ENCODE measurements at places on chromosomes 12 and 14.

GRCh38 chr12:103169-103981 is 36.8 kb downstream of the IQSEC3 start:
- DNase-seq = no peak

- no peak for DNase-seq
These were observed 209.6 kb downstream of the FSCB start for GRCh38 chr14:44297437-44297836.

GRCh38 chr12:10749700-10750384 is 26.7 kb upstream of the YBX3 start:
- DNase-seq = peak; percentile 90

- peak; percentile 87 for DNase-seq
These were observed 143.7 kb upstream of the FRMD6 start for GRCh38 chr14:51507906-51508511.

- DNase-seq = no peak
These were observed 61.2 kb downstream of the SLC38A1 start for GRCh38 chr12:46207644-46208043.

DNA sequence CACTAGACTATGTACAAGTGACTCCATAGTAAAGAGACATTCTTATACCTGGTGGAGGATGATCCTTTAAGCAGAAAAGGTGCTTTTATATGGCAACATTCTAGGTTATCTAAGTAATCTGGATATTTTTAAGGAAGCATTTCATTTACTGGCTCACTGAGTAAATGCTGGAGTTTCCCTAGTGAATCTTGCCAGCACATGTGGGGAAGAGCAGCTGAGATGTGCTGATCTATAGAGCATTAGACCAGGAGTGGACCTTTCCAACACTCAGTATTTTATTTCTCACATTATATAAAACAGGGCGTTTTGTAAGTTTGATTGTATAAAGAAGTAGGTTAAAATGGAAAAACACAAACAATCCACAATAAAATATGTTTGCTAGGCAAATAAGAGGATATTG is 478.5 kb downstream of the ATP23 start:
- no peak for DNase-seq

DNA sequence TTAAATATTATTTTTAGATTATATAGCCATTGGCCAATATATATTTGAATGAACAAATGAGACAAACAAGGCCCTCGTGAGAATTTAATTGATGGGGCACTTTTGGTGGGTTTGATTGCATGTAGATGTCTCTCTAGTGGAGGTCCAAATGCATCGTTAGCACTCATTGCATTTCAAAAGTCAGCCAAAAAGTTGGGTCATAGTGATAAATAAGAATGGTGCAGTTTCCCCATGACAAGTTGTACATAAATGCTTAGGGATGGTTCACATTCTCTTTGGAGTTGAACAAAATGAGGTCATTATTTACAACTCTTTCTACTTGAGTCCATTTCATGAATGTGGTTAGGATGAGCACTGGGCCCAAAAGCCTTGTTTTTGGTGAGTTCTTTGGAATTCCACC is 1.0 kb downstream of the BEST3 start:
- no peak for DNase-seq

DNA sequence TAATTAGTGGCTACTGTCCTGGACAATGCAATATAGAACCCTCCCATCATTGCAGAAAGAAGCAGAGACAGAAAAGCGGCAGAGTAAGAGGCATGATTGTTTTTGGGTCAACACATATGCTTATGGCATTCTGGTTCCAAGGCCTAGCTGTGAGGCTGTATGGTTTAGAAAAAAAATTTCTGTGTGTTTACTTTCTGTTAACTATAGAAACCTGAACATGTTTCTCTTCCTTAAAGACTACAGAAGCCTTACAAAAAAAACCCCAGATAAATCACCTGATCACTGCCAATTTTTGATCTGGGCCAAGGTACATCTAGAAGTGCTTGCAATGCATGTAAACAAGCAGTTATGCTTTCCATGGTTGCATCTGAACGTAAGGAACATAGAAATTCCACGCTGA is 100.0 kb upstream of the HECTD1 start:
- no peak for DNase-seq

GRCh38 chr12:124548854-124549378 is 18.5 kb downstream of the NCOR2 start:
- DNase-seq = peak; percentile 63

GRCh38 chr12:89357297-89357730 is 5.0 kb upstream of the DUSP6 start:
- no peak for DNase-seq

DNA sequence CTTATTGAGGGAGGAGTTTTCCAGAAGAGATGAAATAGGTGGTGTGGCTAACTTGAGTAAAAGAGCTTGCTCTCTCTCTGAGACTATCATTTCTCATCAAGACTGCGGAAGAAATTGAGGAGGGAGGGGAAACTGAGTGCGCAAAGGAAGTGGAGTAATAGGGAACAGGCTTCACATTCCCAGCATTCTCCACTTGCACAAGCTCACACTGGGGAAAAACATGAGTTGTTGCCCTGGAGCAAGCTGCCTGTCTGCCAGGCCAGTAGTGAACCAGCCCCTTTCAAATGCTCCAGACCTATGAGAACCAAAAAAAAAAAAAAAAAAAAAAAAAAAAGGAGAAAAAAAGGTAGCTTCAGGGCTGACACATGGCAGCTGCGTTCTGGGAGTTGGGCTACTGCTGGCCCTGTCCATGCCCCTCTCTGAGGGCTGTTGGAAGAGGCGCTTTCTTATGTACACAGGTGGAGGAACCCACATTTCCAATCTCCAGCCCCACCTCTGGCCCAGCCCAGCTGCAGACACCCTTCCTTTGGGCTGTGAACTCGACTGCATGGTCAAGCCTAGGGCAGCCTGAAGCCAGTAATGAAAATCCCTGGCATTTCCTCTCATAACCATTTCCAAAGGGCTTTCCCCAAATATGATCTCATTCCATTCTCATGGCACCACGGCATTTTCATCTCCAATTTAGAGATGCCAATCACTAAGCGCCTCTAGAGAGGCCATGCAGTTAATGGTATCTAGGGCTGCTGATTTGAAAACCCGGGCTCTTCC is 32.5 kb upstream of the EMP1 start:
- DNase-seq = no peak

DNA sequence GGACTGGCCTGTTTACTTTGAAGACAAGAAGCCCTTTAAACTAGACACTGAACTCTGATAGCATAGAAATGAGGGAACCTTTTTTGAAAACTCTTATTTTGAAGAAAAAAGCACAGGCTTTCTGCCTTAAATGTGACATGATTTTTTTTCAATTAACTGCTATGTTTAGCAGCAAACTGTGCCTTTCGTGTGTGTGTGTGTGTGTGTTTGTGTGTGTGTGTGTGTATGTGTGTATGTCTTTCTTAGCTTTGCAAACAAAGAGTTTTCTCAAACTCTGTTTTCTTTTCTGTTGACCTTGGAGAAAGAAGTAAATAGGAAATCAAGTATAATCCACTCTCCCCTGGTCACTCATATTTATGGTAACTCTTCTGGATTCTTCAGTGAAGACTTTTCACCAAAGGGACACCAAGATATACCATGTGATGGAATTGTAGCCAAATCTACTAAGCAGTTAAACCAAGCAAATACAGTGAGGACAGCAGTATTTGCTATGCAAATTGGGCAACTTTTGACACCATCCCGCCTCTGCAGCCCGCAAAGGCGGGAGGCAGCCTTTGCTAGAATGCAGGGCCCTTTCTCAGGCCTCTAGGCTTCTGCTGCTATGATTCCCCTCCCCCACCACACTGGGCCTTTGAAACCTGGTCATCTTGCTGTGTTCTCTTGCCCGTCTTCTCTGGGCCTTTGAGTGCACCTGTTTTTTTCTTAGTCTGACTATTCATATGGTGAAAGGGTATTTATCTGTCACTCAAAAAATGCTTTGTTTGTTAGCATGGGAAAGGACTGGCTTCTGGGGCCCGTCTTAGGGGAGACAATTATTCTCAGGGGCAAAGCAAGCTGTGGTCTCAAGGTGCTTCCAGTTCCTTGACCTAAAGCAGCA is 107.9 kb downstream of the MYRFL start:
- no peak for DNase-seq

- DNase-seq = no peak
These were observed 30.6 kb downstream of the TMEM132D start for GRCh38 chr12:129873111-129873832.

DNA sequence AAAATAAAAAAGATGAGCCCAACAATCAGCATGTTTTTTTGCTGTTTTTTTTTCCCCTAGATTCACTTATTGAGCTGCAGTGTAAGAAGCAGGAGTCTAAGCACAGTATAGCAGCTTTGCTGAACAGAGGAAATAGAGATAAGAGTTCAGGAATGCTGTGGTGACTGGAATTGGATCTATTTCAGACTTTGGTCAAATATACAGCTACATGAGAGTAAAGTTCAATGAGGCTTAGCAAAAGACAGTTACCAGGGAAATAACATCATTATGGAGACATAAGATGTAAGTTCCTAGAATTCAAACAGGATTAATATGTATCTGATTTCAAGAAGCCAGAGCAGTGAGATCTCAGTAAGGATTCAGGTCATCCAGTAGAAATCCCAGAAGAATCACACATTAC is 613.0 kb downstream of the RPS29 start:
- no peak for DNase-seq
